ENCODE measurements at places on chromosomes 4 and X. TPM values are rescaled to one million over a fixed set of nuclear protein-coding genes. Genes with fewer than 3 reads are reported as not detected.

Gene ODAPH
- total RNA-seq, result not detected

Gene IL1RAPL1
- total RNA-seq, result not detected

Gene EREG
- total RNA-seq, result 1.1 TPM

Gene GPR143
- total RNA-seq, result 2.6 TPM

Gene GPR82
- total RNA-seq, result not detected

DNA sequence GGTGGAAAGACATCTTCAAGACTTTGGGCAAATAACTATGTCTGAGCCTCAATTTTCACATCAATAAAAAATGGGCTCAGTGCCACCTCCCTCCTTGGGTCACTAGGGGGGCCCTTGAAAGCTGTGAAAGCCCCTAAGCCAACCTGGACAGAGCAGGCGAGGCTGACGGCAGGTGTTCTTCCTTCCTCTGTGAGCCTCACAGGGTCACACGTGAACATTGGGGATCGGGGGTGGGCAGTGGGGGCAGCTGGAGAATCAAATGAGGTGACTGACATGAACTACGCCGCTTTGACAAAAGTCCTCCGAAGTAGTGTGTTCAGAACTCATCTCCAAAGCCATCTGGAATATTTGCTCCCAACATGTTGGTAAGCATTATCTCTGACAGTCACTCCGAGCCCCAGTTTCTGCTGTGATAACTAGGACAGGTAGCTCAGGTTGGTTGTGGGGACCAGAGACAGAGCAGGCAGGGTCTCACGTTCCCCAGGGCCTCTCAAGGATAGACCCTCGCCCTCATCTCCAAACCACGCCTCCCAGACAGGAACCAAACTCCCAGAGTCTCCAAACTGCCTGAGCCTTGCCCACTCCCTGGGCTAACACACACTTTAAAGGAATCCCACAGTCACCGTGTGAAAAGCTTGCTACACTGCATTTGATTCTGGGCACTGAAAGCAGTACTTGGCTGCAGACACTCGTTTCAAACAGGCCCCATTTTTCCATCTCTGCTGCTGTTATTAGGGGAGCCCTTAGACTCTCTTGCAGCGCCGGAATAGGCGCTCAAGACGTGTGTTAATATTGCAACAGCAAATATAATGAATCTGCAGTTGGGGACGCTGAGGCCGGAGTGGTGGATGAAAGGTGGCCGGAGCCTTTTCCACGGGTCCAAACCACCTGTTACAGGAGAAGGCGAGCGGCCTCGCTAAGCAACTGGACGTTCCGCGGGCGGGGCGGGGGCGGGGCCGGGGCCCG lies 717 bp upstream of the WFS1 start:
- no peak for DNase-seq

Gene ARHGAP10
- 195 TPM for total RNA-seq

Gene MAMLD1
- 8.3 TPM for total RNA-seq

Measured in thoracic aorta (tissue), 2 donors.